ENCODE measurements at places on chromosomes 1 and 21.
A peak's percentile ranks its signal among the peaks of the same experiment; 100 is the strongest.

DNA sequence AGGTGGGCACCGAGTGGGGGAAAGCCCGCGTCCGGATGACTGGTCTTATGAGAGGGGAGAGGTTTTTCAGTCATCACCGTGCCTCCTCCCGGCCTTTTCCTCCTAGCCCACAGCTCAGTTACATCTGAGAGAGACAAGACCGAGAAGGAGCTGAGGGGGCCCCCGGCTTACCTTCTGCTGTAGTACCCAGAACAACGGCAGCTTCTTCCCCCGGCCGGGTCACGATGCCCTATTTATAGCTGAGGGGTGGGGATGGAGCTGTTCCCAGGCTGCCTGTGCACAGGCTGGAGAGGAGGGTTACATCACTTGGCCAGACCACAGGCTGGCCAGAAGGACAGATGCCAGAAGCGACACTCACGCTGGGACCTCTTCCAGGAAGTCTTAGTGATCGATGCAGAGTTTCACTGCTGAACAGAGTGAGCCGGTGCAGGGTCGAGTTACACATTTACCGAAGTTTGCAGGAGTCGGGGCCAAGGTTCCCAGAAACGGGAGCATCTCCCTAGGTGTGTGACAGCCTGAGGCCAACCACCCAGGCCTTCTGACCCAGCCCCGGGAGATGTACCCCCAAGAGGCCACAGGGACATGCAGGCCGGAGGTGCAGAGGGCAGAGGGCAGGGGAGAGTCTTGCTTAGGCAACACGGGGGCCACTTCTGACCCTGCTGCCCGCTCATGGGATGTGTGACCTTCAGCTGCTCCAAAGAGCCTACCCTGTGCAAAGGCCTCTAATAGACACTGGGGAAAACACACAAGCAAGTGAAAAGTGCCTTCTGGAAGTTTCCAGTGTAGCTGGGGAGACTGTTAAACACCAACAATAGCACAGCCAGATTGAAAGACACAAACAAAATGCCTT, at the start of gene AGT:
Gene AGT (minus strand): TSS at position 208 of the 850 bp plus-strand sequence. CDS start 3,299 bp downstream, outside the sequence.
- DNase-seq: no peak

GRCh38 chr1:21362096-21362495, 71.8 kb upstream of the ECE1 start:
- no peak for DNase-seq

DNA sequence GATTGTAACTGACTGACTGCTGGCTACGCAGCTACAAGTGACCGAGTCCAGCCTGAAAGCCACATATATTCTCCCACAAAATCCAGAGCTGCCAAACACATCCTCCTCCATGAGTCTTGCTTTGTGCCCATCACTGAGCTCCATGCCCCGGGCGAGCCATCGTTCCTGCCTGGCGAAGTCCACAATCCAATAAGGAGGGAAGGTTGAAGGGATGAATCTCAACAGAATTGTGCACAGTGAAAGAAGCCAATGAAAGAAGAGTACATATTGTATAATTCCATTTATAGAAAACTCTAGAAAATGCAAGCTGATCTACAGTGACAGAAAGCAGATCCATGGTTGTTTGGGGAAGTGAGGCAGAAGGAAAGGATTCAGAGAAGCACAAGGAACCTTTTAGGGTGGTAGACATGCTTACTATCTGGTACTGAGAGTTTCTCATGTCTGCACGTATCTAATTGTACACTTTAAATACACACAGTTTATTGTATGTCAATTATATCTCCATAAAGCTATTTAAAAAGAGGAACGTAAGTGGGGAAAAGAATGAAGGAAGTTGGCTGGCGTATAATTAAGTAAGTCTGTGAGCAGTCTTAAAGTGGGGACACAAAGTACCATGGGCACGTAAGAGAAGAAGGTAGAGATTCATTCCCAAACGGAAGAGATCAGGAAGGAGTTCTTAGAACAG, 115.9 kb upstream of the JUN start:
- DNase-seq: no peak

- no peak for DNase-seq
These were observed 367.1 kb upstream of the ADGRL2 start for GRCh38 chr1:81433676-81434075.

DNA sequence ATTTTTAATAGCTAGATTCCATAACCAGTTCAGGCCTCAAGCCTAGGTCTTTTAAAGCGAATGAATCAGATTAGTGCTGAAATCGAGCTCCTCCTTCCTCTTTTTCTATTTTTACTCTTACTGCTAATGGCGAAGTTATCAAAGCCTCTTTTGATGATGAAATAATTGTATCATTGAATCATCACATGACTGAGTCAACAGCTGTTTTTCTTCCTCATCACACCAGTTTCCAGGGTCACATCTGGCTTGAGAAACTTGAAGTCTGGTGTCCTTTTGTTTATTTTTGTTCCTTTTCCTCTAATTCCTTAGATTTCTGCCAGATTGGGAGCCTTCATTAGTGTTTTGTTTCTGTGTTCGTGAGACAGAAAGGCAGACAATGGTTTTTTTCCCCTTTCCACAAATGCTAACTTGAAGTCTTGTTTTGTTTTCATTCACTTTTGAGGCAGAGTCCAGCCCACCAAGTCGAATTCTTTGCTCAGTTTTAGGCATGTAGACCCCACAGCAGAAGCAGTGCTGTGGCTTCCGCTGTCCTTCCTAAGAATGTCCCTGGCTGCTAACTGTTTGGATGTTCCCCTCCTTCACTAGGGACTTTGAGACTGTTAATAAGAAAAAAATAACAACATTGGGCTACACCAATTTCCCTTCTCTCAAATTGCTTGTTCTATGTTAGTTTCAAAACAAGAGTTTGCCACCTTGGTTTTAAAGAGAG, 51.9 kb upstream of the FMOD start:
- peak; percentile 83 for DNase-seq

GRCh38 chr1:164265232-164265631, 293.8 kb upstream of the PBX1 start:
- DNase-seq: no peak

- DNase-seq: no peak
These were observed 86.0 kb downstream of the NCAM2 start for GRCh38 chr21:21084179-21084578.

DNA sequence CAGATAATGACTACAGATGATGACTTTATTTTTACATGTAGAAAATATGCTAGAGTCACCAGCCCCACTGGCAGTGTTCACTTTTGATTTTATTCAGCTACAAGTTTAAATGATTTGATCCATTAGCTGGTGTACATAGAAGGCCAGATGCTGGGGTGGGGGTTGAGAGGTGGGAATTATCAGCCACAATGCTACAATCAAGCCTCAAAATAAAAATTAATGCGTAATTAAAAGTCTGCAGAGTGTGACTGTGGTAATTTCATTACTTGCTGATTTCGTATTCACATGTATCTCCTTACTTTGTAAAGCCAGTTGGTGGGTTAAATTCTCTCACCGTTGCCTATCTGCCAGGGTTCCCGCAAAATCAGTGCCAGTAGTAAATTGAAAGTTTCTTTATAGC, 109.3 kb downstream of the GALNT2 start:
- no peak for DNase-seq

GRCh38 chr1:89361681-89362080, 2.2 kb upstream of the GBP6 start:
- DNase-seq: no peak

GRCh38 chr21:31555741-31556191, 103.7 kb upstream of the SOD1 start:
- DNase-seq: no peak
